Activated T-helper 1 cell treated with anti-CD3 and anti-CD28 coated beads, Interleukin-2, amount 50 U/mL, for 16 hours (primary cell): ENCODE measurements at places on chromosomes 2 and 18.

DNA sequence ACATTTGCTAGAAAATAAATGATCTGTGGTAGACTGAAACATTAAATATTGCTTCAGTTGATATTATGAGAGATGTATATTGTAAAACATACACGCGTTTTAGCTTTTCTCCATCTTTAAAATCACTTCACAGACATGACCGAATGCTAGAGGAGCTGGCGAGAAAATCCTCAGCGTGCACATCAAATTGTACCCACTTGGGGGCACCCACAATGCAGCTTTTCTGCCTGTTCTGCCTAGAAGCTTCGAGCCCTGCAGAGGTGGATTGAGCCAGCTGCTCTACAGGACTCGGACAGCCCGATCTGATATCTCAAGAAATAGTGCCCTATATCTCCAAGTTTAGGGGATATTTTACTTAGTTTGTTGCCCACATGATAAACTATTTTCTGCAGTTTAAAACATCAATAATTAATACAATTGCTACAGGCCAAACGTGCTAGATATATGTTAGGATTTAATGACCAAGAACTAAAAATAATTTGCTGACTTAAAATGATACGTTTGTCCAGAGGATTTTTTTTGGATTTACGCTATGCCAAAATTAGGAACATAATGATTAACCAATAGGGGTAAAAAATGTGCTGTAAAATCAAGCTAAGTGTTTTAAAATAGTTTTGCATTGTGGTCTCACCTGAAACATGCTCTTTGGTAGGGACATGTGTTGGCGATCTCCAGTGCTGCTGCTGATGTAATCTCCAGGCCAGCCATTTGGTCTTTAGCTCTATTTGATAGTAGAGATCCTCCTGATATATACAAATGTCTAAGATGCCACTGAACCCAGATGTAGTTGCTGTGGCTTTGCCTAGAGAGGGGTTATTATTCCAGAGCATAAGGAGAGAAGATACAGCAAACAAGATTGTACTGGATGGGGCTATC is 22.3 kb upstream of the ATP5MC3 start:
- no peak for DNase-seq

DNA sequence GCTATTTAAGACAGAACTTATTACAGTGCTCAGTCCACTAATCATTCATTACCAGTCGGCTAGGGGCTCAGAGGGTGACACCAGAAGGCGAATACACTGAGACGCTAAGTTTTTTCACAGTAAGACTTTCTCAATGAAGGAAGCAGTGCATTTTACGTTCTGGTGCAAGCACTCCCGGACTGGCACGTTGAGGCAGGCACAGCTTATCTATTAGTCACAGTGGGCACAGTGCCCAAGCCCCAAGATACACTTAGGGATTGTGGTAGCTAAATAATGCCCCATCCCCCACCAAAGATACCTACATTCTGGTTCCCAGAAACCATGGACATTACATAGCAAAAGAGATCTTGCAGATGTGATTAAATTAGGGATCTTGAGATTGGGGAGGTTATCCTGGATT is 32.6 kb upstream of the BCL11A start:
- DNase-seq, result no peak

DNA sequence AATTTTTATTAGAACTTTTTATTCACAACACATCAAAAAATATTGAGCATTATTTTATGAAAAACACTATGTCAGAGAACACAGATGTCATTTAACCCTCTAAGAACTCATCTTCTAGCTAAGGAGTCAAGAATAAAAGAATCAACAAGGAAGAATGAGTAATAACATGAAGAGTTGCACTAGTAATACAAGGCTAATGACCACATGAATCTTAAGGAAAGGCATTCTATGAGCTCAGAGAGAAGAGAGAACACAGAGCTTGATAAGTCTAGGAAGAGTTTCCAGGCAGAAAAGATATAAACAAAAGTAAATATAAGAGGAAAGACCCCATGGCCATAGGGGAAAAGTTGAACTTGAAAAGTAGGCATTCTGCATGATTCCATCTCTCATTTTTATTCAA is 166.5 kb downstream of the MAIP1 start:
- DNase-seq, result no peak

GRCh38 chr18:45349467-45349866 is 265.8 kb upstream of the SLC14A2 start:
- DNase-seq, result no peak

DNA sequence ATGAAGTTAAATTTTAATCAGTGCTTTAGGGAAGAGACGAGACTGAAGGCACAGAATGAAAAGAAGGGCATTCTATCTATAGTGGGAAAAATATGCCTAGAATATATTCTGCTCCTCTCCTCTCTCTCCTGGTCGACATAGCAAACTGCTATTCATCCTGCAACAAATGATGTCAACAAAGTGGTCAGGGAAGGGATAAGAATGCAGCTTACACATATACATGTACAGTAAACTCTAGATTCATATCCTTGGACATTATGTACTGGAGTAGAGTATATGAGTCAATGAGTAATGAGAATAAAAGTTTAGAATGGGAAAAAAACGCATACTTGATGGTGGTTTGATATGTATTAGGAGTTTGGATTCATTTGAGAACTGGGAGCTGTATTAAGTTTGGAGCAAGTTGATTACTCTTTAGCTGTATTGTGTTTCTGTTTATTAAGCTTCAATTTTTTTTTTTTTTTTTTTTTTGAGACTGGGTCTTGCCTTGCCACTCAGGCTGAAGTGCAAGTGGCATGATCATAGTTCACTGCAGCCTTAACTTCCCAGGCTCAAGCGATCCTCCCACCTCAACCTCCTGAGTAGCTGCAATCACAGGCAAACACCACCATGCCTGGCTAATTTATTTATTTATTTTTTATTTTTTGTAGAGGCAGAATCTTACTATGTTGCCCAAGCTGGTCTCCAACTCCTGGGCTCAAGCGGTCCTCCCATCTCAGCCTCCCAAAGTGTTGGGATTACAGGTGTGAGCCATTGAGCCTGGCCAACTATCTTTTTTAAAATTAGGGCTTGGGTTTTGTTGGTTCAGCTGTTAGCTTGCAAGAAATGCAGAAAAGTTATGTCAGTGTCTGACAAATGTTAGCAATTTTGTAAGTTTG is 53.8 kb downstream of the STAT1 start:
- no peak for DNase-seq

- no peak for DNase-seq
Measured at GRCh38 chr2:168155046-168155445, 92.3 kb downstream of the STK39 start.

DNA sequence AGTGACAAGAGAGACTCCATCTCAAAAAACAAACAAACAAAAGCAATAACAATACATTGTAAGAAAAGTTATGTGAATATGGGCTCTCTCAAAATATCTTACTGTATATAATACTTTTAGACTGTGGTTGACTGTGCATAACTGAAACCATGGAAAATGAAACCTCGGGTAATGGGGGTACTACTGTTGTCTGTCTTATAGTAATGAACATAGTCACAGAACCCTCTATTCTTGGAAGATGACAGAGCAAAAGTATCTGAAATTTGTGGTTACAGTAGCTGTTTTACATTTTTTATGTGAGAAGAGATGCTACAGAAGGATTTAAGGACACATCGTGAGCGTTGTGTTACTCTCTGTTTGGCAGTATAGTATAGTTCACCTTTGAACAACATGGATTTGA is 60.5 kb downstream of the MAP4K4 start:
- no peak for DNase-seq

DNA sequence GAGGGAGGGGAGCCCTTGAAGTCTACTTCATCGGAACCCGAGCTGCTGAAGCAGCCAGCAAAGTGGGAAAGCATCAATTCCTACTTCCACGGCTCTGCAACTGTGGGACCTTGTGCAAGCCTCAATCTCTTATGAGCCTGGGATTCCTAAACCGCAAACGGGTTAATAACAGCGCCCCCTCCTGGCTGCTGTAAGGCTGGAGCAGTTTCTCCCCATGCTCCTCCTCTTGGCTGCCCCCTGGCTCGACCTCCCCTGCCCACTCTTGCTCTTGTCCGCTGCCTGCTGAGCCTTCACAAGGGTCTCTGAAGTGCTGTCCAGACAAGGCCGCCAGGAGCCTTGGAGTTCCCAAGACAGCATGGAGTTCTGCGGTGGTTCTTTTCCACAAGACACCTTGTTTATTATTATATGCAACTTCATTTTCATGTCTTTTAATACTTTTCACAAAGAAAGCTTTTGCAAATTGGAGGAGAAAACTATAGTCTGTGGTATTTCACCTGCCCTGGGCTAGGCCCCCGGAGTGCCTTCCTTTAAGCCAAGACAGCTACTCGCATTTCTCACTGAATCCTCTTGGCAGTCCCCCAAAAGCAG is 157.2 kb downstream of the DDX1 start:
- no peak for DNase-seq
